ENCODE measurements at places on chromosomes 6 and 20.

GRCh38 chr20:36606158-36607066 lies 833 bp downstream of the RAB5IF start:
- DNase-seq = no peak

- DNase-seq = no peak
Measured at GRCh38 chr6:48475275-48475674, 364.3 kb upstream of the PTCHD4 start.

DNA sequence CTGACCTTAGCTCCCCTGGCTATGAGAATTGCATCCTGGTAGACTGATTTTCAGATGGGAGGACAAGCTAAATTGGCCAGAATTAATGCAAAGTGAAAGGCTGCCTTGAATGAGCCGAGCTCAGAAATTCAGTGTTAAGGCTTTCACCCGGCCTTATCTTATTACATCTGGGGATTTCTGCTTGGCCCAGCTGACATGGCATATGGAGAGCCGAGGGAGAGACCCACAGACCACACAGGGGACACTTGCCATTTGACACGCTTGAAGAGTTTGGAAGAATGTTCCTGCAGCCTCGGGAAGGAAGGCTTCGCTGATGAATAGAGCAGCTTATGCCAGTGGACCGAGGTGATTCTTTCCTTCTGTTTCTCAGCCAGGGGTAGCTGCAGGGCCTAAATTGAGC lies 9.0 kb downstream of the MOCS3 start:
- DNase-seq = no peak

- DNase-seq = no peak
Measured at GRCh38 chr20:10469056-10469455, 34.0 kb downstream of the SLX4IP start.

DNA sequence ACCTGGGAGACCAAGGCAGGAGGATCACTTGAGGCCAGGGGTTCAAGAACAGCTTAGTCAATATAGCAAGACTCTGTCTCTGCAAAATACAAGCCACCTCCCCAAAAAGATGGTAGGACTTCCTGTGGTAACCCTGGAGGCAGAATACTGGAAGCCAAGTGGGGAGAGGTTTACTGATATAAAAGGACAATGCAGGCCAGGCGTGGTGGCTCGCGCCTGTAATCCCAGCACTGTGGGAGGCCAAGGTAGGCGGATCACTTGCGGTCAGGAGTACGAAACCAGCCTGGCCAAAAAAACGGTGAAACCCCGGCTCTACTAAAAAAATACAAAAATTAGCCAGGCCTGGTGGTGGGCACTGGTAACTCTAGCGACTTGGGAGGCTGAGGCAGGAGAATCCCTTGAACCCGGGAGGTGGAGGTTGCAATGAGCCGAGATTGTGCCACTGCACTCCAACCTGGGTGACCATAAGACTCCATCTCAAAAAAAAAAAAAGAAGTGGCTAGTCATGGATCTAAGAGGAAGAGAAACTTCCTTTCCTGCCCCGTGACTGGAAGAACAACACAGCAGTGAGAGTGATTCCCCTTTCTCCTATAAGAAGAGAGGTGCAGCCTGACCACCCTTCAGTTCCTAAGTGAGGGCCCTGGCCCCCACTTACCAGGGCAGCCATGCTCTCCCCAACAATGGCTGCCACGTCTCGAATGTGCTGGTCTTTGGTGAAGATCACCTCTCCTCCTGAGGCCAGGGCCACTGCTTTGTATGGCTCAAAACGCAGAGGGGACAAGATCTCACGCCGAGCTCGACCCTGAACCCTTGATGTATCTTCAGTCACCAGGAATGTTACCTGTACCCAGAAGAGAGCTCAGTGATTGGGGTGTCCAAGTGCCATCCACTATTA lies 6.2 kb downstream of the SAPCD1 start:
- no peak for DNase-seq

DNA sequence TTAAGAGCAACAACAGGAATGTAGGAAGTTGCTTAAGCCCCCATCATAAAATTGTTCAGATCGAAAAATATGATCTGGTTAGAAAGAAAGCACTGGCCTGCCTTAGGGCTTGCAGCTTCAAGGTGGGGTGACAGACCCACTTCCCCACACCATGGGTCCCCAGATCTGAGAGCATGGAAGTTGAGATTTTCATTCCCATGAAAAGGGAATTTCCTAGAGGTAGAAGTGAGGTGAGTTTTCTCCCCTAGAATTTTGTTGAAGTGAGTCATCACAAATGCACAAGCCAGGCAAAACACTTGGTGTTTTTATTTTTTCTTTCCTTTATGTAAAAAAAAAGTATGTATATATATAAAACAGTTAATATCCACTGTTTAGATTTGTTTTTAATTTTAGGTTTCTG lies 213.6 kb upstream of the SUPT3H start:
- DNase-seq = no peak

GRCh38 chr6:156809034-156809433 lies 31.9 kb downstream of the ARID1B start:
- DNase-seq = no peak

DNA sequence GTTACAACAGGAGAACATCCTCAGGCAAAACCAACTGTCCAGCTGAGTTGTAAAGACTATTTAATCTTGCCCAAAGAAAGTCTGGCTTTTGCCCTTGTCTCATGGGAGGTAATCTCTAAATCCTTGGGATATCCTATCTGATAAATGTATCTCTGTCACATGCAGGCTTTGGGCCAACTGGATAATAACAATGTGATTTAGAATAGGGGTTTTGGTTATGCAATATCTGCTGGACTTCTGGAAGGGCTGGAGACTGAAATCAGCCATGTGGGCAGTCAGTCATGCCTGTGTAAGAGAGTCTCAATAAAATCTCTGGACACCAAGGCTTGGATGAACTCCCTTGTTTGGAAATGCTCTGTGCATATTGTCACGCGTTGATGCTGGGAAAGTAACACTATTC lies 56.3 kb upstream of the PRL start:
- no peak for DNase-seq

GRCh38 chr6:47203266-47203937 lies 106.3 kb downstream of the TNFRSF21 start:
- DNase-seq = no peak

DNA sequence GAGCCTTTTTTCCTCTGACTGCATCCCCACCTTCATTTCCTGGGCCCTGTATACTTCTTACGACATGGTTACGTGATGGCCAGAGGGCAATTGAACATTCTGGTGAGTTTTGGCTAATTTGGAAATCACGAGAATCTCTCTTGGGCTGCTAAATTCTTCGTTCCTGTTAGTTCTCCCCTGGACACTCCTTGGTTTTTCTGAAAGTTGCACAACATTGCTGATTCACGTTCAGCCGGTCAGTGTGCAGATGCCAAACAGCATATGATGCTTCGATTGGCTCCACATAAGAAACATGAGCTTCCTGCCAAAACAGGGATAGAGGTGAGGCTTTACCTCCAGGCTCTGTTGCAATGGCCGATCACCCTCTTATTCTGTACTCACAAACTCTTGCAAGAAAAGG lies 119.4 kb upstream of the LY86 start:
- no peak for DNase-seq

GRCh38 chr6:128150376-128150775 lies 249.5 kb upstream of the THEMIS start:
- no peak for DNase-seq

GRCh38 chr6:13355043-13355945 lies 27.0 kb upstream of the TBC1D7 start:
- DNase-seq = no peak

DNA sequence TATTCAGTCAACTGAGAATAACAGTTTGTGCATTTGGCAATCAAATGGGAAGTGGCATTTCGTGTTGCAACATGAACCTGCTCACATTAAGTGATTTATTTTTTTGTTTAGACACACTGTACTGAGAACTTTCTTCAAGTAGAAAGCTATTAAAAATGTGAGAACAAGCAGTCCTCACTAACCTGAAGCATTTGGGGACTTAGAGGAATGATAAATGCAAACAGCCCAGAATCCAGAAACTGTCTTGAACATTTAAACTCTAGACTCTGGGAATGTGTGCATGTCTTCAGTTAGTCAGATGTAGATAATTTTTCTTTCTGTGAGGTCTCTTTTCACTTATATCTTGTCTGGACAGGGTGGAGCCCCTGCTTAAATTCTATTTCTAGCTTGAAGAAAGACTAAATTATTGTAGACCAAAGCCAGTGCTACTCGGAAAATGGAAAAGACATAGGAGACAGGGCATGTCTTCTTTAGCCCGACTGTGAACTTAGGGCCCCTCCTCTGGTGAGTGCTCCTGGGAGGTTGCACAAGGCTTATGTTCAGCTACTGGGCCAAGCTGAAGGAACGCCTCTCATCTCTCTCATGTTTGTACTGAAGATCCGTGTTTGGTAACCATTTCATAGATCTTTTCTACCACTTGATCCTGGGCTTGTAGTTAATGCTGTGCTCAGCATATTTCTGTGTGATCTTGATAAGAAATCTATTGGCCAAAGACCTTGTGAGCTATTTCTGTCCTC lies 70.1 kb downstream of the SLX4IP start:
- no peak for DNase-seq

GRCh38 chr20:4563031-4563430 lies 158.7 kb upstream of the PRND start:
- no peak for DNase-seq

GRCh38 chr20:1371202-1371782 lies 21.6 kb downstream of the FKBP1A start:
- no peak for DNase-seq

- no peak for DNase-seq
Measured at GRCh38 chr6:49462071-49462470, 982 bp downstream of the MMUT start.

DNA sequence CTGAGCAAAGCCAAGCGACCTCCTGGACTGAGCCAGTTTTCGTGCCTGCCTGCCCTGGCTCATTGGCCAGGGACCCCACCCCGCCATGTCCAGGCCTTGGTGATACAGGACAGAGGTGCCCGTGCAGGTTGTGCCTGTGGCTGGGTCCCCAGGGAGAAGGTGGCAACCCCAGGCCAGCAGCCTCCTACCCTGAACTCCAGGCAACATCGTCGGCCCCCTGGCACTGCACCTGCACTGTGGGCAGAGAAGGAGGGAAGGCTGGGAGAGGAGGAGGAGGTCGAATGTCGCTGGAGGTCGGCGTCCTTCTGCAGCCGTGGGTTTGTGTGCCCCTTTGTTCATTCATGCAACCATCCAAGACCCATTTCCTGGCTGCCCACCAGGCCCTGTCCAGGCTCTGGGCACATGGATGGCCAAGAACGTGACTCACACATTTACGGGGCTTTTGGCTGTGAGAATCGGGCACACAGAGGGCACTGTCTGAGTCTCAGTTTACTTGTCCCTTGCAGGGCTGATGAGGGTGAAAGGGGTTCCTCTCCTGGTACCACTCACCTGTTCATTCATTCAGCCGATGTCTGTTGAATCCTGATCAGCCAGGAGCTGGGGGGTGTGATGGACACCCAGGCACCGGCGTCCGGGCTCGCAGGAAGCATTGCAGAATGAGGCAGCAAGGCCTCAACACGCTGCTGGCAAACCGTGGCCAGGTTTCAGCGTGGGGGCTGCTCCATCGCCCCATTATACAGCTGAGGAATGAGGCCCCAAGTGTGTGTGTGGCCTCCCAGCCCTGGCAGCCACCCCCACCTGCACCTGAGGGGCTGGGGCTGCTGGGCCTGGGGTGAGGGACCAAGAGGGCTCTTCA lies 2.3 kb upstream of the RBBP8NL start:
- DNase-seq = no peak
